A549 treated with RU486 at 1 μM for 4 hours (cell line): ENCODE measurements at places on chromosomes 12 and 14. TPM values are rescaled to one million over a fixed set of nuclear protein-coding genes. Genes with fewer than 3 reads are reported as not detected.

PSMA3 gene
- total RNA-seq, result 186 to 271 TPM (median 190 TPM) in 5 replicates

AREL1 gene
- total RNA-seq, result 20.7 to 26.5 TPM (median 25.8 TPM) in 5 replicates

SLC2A14 gene
- 0.07 TPM in 1 of 5 replicates, not detected in the others for total RNA-seq

GLIPR1L2 gene
- total RNA-seq, result 0.14 to 0.41 TPM (median 0.18 TPM) in 4 of 5 replicates, not detected in the other

ZNF385A gene
- 12.8 to 20.5 TPM (median 17.2 TPM) in 5 replicates for total RNA-seq

ACOT6 gene
- not detected in 5 replicates for total RNA-seq

FBXO21 gene
- 32.7 to 45.1 TPM (median 41.4 TPM) in 5 replicates for total RNA-seq

IFNG-AS1 gene
- total RNA-seq, result not detected in 5 replicates

VRK1 gene
- total RNA-seq, result 25.0 to 53.0 TPM (median 26.6 TPM) in 5 replicates

REM2 gene
- total RNA-seq, result 0.22 to 0.46 TPM (median 0.37 TPM) in 5 replicates

CLEC4D gene
- total RNA-seq, result not detected in 5 replicates

LPAR5 gene
- 0.30 to 0.91 TPM (median 0.50 TPM) in 5 replicates for total RNA-seq

MAP3K9 gene
- 3.2 to 5.2 TPM (median 4.7 TPM) in 5 replicates for total RNA-seq

DCN gene
- total RNA-seq, result not detected in 5 replicates

SERPINA12 gene
- total RNA-seq, result not detected in 5 replicates

SPTB gene
- 0.65 to 1.1 TPM (median 0.96 TPM) in 5 replicates for total RNA-seq

GPR135 gene
- total RNA-seq, result 0.96 to 1.1 TPM (median 0.98 TPM) in 5 replicates

DIO2 gene
- total RNA-seq, result 6.0 to 10.7 TPM (median 6.5 TPM) in 5 replicates

AGAP2 gene
- 0.10 to 0.16 TPM (median 0.13 TPM) in 5 replicates for total RNA-seq

PTPRR gene
- total RNA-seq, result 0.19 to 0.45 TPM (median 0.39 TPM) in 5 replicates

CABP1 gene
- 0.15 to 0.23 TPM (median 0.21 TPM) in 3 of 5 replicates, not detected in the others for total RNA-seq

ARHGAP9 gene
- 0.22 to 0.68 TPM (median 0.35 TPM) in 5 replicates for total RNA-seq

RNU6-8 gene
- not detected in 5 replicates for total RNA-seq

AEBP2 gene
- total RNA-seq, result 20.7 to 32.8 TPM (median 22.2 TPM) in 5 replicates

KRT2 gene
- total RNA-seq, result 0.05 TPM in 1 of 5 replicates, not detected in the others

NID2 gene
- total RNA-seq, result 15.9 to 25.1 TPM (median 19.2 TPM) in 5 replicates

SLCO1A2 gene
- 0.02 TPM in 1 of 5 replicates, not detected in the others for total RNA-seq

DAO gene
- total RNA-seq, result not detected in 5 replicates

TAS2R30 gene
- total RNA-seq, result not detected in 5 replicates

CEBPE gene
- not detected in 5 replicates for total RNA-seq

CLEC9A gene
- total RNA-seq, result not detected in 5 replicates

PRH2 gene
- total RNA-seq, result not detected in 5 replicates

SYT10 gene
- total RNA-seq, result not detected in 5 replicates

GPR84 gene
- total RNA-seq, result not detected in 5 replicates

INHBE gene
- total RNA-seq, result 0.08 to 0.25 TPM (median 0.12 TPM) in 3 of 5 replicates, not detected in the others
